ENCODE measurements at places on chromosomes 7 and 10.

DNA sequence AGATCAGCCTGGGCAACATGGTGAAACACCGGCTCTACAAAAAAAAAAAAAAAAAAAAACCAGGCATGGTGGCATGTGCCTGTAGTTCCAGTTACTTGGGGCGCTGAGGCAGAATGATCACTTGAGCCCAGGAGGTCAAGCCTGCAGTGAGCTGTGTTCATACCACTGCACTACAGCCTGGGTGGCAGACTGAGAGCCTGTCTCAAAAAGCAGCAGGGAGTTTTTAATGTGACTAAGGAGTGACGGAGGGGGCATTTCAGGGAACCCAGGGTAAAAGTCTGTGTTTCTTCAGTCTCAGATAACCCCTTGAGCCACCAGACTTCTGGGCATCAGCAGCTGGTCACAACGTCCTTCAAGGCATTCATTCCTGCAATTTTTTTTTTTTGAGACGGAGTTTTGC is 2.2 kb upstream of the C10orf95 start:
- DNase-seq, result no peak

GRCh38 chr10:13758312-13758711 is 171.5 kb downstream of the PRPF18 start:
- no peak for DNase-seq

- no peak for DNase-seq
Measured at GRCh38 chr7:156578578-156578940, 62.0 kb upstream of the RNF32 start.

DNA sequence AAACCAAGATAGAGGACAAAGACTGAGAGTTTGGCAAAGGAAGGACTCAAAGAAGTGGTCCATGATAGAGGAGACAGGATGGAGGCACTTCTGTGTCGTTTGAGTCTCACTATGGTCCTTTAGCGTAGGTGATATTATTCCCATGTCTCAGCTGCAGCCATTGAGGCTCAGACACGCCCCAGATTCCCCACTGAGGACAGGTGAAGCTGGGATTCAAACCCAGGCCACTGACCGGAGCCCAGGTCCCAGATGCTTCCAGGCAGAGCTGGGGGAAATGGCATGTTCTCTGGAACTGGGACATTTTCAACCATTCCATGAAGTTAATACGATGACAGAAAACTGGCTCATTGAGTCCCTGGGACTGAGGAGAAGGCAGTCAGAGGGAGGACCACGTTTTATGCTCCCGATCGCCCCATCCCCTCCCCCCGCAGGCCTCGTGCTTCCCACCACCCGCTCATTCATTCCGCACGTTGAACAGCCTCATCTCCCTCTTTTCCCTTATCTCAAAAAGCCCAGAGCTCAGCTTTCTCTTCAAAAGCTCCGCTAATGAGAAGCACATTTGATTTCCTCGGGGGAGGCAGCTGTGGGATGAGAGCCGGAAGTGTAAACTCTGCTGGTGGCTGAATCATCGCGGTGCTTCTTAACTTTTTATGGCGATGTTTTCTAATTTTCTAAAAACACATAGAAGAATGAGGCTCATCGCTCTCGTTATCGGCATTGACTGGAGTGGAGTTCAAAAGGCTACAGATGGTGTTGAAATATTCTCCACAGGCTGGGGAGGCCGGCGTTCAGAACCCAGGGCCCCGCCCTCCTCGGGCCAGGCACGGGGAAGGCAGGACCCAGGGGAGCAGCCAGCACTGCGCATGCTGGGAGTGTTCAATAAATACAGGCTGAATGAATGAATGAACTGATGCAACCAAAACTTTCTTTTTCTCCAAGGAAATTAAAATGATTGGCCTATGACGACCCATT is 64.0 kb downstream of the OAT start:
- DNase-seq, result no peak

GRCh38 chr10:61841338-61841875 is 60.1 kb upstream of the ARID5B start:
- no peak for DNase-seq

DNA sequence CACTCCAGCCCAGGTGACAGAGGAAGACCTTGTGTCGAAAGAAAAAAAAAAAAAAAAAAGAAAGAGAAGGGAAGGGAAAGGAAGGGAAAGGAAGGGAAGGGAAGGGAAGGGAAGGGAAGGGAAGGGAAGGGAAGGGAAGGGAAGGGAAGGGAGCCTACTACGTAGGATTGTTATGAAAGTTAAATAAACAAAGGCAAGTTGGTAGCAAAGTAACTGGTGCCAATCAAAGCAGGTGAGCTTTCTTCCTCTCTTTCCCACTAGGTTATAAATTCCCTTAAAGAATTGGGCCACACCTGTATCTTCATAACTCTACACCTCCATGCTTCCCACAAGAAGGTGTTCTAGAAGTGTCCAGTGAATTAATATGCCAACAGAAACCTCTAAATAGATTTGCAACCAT is 96.3 kb upstream of the AFAP1L2 start:
- DNase-seq, result no peak

DNA sequence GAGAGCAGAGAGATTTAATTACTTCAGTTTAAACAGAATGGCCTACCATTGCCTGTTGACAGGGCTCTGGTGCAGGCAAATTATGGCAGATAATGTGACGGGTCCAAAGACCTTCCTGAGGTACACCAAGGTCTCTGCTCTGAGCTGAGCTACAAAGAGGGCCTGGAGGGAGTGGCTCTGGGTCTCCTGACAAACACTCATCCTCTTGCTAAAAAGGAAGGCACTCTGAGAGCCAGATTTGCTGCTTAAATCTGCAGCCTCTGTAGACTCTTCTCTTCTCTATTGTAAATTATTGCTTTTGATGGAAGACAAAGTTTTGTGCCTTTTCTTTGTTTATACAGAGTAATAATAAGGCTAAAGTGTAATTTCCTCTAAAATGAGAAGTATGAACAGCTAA is 529.5 kb upstream of the FZD8 start:
- DNase-seq, result no peak

DNA sequence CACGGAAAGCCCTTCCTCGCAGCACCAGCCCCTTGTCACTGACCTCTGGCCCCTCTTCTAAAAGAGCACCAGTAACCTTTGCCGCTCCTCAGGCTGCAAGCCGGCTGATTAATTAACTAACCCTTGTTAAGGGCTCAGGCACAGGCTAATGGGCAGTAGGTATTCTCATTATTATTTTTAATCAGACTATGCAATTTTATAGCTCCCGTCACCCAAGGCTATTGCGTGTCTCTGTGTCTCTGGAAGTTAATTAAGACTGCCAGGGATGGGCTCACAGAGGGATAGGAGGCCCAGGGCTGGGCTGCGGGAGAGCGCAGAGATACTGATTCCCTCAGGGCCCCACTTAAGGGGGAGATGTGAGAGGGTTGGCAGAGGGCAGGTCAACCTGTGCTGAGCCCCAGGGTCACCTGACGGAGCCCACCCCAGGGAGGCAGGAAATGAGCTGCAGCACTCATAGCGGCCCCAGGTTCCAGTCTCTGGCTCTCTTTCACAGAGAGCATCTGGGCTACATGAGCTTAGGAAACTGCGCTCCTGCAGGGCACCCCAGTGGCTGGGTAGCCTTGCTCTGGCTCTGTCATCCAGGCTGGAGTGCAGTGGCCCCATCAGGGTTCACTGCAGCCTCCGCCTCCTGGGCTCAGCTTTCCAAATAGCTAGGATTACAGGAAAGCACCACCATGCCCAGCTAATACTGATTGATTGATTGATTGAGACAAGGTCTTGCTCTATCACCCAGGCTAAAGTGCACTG is 92.2 kb upstream of the LRRC4 start:
- no peak for DNase-seq

DNA sequence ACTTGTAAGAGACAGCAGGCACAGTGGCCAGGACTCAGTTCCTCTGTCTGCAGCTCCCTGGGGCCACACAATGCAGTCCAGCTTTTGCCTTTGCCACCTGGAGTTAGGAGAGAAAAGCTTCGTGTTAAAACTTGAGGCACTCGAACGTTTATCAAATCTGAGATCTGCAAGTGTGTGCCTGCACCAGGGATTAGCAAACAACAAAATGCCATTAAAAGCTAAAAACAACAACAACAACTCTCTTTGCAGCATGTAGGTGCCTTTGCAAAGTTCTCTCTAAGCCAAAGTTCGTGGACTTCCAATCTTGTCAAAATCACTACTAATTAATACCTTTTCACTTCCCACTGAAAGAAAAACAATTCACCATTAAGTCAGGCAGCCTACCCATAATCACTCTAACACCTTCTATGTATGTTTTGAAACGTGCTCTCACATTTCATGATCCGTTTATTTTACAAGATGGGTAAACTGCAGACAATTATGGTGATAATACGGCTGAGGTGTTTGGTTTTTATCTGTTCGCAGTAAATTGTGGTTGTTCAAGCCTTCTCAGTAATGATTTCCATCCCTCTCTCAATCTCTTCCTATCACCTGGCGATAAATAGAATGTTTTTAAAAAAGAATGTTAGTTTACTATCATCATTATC is 36.2 kb upstream of the SDK1 start:
- DNase-seq, result no peak

GRCh38 chr7:8051998-8052397 is 83.4 kb downstream of the GLCCI1 start:
- DNase-seq, result no peak

DNA sequence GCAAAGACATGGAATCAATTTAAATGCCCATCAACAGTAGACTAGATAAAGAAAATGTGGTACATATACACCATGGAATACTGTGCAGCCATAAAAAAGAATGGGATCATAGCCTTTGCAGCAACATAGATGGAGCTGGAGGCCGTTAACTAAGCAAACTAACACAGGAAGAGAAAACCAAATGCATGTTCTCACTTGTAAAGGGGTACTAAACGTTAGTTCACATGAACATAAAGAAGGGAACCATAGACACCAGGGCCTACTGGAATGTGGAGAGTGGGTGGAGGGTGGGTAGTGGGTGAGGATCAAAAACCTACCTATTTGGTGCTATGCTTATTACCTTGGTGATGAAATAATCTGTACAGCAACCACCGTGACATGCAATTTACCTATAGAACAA is 78.4 kb upstream of the GSDME start:
- DNase-seq, result no peak

- DNase-seq, result no peak
Measured at GRCh38 chr7:94701555-94701973, 45.6 kb upstream of the SGCE start.

DNA sequence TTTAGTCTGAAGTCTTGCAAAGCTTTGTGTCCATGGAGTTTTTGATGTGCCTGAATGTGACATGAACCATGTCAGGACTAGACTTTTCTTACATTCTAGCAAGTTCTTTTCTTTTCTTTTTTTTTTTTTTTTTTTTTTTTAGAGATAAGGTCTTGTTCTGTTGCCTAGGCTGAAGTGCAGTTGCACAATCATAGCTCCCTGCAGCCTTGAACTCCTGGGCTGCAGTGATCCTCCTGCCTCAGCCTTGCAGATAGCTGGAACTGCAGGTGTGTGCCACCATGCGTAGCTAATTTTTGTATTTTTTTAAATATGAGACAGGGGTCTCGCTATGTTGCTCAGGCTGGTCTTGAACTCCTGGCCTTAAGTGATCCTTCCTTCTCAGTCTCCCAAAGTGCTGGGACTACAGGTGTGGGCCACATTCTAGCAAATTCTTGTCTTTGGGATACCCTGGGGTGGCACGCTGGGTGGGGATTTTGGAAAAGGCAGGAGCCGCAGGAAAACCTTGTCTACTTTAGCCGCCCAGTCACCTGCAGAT is 152.8 kb downstream of the SVIL start:
- DNase-seq, result no peak

DNA sequence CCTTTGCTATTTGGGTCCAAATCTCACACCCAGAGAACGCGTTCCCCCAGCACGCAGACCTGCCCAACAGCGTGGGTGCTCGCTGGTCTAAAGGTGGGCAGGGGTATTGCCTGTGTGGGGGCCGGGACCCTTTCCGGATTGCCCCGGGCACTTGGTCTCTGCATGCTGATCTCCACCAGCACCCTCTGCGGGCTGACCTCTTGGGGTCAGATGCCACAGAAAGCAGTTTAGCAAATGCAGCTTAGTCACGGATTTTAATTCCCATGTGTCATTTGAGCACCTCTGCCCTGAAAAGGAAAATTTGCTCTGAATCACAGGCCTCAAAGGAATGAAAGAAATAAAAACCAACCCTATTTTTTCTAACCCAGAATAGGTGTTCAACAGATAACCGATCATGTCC is 46.7 kb downstream of the PKD1L1 start:
- DNase-seq, result no peak

DNA sequence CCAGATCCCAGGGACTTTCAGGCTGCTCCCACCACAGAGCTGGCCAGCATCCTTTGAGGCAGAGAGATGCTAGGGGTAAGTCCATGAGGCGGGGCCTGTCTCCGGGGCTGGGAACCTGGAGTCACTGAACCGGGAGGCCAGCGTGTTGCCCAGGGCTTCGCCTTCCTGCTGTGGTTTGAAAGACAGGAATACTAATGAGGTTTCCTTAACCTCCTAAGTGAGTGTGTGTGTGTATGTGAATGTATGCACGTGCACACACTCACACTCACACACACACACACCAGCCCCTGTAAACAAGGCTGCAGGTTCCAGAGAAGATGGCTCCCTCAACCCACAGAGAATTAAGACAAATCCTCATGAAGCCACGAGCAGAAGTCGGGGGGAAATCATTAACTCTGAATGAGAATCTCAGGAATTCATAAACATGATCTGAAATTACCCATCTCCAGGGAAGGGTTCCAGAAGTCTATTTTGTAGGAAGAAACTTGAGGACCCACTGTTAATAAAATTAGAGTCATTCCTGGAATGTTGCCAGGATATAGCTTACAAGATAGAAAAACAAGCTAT is 20.3 kb upstream of the PFKP start:
- DNase-seq, result no peak

GRCh38 chr7:16479591-16479990 is 14.1 kb upstream of the SOSTDC1 start:
- no peak for DNase-seq

DNA sequence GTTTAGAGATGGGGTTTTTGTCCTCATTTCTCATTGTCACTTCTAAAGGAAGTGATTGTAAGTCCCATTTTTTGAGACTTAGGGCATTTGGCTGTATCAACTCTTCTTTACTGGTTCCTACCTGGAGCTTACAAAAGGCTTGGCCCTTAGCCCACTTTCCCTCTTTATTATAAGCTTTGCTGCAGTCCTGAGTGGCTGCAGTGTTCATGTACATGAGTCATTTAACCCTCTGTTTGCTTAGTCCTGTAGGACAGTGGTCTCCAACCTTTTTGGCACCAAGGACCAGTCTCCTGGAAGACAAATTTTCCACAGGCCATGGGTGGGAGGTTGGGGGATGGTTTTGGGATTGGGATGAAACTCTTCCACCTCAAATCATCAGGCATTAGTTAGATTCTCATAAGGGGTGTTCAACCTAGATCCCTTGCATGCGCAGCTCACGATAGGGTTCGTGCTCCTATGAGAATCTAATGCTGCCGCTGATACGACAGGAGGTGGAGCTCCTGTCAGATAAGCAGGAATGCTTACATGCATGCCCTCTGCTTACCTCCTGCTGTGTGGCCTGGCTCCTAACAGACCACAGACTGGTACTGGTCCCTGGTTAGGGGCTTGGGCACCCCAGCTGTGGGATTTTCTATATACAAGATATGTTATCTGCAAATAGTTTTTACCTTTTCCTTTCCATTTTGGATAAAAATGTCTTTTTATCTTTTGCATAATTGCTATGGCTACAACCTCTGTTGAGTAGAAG is 99.7 kb downstream of the CCSER2 start:
- no peak for DNase-seq
